ENCODE measurements at places on chromosomes 11 and 22.

GRCh38 chr11:77071671-77072605 is 5.2 kb downstream of the CAPN5 start:
- peak; percentile 10 for DNase-seq

GRCh38 chr11:97739932-97740800 is 1280.6 kb upstream of the CNTN5 start:
- DNase-seq: peak; percentile 94

DNA sequence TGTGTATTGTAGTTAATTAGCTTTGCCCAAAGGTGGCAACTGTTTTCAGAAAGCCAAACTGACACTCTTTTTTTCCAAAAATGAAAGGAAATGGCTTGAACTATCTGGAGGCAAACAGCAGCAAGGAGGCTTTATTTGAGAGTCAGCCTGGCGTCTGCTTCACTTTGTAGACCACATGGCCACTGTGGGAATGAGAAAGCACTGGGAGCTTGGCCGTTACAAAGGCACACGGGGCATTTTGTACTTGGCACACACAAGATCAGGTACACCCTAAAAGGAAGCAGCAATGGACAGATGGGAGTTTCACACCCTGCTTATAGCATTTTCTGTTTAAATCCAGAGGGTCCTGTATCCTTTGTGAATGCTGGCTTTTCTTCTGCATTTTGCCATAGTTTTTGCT is 126.3 kb downstream of the MPPED2 start:
- no peak for DNase-seq

DNA sequence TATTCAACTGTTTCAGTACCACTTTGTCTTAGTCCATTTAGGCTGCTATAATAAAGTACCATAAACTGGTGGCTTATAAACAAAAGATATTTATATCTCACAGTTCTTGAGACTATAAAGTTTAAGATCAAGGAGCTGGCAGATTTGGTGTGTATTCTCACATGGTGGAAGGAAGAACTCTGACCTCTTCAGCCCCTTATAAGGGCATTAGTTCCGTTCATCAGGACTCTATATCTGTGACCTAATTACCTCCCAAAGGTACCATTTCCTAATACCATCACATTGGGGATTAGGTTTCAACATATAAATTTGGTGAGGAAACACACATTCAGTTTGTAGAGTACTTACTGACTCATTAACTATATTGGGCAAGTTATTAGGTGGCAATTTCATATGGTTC is 10.7 kb upstream of the ARL14EP start:
- no peak for DNase-seq

GRCh38 chr22:35575116-35575748 is 34.6 kb downstream of the RASD2 start:
- DNase-seq: no peak

DNA sequence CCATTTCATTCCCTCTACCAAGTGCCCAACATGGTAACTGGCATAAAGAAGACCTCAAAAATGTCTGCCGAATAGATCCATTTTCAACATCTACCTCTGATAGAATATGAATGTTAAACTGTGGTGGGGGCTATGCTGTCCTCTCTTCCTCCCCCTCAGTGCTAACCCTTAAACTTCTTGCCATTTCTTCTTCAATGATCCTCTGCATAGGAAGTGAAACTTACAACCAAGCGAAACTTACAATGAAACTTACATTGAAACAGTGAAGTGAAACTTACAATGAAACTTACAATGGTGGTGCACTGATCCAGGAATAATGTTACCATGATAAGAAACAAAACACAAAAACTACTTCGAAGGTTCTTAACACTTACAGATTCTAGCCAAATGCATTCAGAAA is 4.7 kb downstream of the RTCB start:
- DNase-seq: no peak

DNA sequence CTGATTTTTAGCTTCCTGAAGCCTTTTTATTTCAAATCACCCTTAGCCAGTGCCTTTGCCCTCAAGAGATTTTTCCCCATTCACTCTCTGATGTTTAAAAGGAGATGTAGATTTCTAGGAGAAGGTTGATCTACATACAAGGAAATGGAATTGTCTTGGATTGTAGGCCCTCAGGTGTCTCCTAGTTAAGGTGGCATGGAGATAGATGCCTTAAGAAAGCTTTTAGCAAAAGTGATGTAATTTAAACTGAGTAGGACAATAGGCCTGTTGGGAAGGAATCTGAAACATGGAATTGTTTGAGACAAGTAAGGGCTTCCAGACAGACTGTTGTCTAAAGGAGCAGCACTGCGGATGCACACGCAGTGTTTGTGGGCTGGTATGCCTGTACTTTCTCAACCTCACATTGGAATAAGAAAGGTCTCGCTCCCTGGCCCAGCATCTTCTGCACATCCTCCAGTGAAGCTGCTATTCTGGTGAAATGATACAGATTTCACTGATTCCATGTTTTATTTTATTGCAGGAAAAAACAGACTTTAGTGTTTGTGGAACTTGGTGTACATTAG is 69.8 kb upstream of the SLC25A18 start:
- DNase-seq: no peak

- no peak for DNase-seq
These were observed 14.0 kb upstream of the MTCH2 start for GRCh38 chr11:47656260-47656885.

DNA sequence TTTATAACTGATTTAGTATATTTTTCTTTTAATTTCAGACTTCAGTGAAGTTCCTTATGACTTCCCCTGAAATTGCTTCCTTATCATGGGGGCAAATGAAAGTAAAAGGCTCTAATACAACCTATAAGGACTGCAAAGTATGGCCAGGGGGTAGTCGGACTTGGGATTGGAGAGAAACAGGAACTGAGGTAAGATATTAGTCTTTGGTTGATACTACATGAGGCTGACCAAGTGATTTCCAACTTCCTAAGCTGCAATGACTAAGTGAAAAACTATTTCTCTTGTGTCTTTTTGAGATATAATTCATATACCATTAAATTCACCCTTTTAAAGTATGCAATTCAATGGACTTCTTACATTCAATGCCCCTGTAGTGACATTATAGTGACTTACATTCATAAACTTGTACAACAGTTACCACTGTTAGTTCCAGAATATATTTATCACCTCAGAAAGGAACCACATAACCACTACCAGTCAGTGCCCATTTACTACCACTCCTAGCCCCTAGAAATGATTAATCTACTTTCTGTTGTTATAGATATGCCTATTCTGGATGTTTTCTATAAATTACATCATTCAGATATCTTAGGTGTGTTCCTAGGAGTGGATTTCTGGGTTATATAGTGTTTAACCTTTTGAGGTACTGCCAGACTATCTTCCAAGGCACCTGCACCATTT is 21.6 kb downstream of the AAMDC start:
- DNase-seq: peak; percentile 61

GRCh38 chr11:120797143-120797542 is 226.8 kb upstream of the TBCEL start:
- DNase-seq: no peak

GRCh38 chr11:71542879-71543777 is 5.1 kb upstream of the KRTAP5-9 start:
- no peak for DNase-seq

DNA sequence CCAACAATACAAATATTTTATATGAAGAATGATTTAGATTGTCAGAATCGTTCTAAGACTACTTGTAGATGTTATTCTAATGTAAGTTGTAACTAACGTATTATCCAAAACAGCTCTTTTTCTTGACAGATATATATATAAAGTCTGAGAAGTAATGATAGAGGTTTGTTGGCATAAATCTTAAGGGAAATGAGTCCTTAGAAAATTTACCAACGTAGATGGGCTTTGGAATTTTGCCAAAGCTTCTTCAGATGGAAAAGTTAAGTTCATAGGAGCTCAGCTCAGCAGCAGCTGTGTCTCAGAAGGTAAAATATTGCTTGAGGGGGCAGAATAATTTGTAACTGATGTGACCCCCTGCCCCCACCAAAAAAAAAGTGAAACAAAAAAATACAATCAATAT is 66.7 kb downstream of the BID start:
- DNase-seq: peak; percentile 44

DNA sequence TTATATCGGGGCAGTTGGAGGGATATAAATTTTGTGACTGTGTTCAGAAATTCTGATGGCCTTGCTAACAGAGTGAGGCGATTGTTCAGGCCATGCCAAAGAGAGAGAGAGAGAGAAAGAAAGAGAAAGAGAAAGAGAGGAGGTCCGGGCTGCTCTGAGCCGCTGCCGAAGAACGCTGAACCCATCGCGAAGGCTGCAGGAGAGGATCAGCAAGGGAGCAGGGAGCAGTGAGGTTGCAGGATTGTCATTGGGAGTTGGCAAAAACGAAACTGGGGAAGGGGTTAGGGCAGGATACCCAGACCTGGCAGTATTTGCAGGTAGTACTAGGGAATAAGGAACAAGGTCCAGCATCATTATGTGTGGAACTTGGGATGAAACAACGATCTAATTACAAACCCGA is 537.1 kb downstream of the INSC start:
- no peak for DNase-seq

GRCh38 chr11:119789766-119790407 is 60.9 kb upstream of the NECTIN1 start:
- no peak for DNase-seq

- no peak for DNase-seq
These were observed 134.8 kb downstream of the C11orf58 start for GRCh38 chr11:16873289-16873688.

DNA sequence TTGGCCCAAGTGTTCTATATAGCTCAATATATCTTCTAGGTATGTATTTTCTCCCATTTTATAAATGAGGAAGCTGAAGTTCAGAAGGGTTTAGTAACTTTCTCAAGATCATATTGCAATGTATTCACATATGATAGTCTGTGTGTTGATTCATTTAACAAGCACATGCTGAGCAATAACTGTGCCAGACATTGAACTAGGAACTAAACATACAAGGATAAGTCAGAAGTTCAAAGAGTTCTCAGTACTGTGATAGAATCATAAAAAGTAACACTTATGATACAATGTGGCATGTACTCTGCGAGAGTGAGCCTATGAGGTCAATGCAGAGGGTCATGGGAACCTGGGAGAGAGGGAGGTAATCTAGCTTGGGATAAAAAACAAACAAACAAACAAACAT is 1082.2 kb upstream of the TENM4 start:
- DNase-seq: no peak

DNA sequence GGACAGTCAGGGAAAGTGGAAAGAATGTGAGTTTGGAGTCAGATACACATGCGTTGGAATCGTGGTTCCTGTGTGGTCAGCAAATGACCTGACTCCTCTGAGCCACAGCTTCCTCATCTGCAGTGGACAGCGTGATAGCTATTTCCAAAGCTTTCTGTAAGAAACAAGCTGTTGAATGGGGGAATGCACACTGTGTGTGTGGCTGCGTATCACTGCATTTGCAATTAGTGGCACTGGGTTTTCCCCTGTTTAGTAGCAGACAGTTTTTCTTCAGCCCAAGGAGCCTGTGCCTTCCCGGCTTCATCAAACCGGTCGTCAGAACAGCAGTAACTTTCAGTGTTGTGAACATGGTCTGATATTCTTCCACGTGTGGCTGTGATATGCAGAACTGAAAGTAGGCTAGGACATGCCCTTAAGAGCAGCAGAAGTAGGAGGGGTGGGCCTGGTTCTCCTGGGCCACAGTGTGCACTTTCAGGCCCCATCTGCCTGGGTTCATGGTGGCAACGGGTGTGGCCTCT is 121.5 kb downstream of the RRAS2 start:
- no peak for DNase-seq

DNA sequence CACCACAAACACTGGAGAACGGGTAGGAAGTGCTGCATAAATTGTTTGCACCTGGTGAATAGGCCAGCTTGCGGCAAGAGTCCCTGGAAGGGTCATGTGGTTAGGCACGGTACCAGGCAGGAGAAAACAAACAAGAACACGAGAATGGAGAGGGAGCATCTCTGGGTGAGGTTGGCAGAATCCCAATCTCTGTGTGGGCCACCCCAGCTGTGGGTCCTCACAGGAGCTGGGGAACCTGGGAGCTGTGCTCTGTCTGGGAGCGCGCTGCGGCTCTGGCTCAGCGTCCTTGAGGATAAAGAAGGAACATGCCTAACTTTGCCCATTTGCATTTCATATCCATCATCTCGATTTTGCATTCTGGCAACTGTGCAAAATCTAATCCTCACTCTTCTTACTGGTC is 46.1 kb upstream of the JAM3 start:
- DNase-seq: no peak

DNA sequence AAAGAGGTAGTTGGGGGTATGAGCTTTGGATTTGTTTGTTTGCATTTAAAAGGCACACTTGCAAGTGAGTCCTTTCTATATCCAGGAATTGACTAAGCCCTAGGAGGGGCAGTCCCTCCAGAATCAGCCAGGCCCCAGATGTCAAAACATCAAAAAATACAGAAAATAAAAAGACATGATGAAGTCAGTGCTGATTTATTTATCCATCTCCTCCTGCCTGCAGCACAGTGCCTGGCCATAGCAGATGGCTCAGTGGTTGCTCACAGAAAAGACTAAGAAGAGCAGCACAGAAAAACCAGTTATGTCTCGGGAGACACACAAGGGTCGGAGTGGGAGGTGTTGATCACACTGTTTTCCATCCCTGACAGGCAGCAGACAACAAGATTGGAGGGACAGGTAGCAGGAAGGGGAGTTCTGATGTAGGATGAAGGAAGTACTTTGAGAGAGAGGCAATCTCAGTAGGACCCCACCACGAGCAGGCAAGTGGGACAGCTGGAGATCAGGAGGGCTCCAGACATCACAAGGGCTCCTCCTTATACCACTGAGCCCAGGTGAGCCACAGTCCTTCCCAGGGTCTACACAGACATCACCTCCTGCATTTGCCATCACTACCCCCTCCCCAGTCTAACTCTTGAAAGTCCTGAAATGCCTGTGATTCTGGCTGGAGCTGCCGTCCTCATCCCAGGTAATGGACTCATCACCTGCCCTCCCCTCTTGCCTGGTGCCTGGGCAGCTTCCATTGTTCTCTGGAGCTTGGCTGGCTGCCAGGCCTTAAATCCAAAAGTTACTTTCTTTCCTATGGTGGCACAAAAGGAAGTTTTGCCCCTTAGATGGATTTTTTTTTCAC is 32.3 kb downstream of the TMPRSS5 start:
- DNase-seq: peak; percentile 13

DNA sequence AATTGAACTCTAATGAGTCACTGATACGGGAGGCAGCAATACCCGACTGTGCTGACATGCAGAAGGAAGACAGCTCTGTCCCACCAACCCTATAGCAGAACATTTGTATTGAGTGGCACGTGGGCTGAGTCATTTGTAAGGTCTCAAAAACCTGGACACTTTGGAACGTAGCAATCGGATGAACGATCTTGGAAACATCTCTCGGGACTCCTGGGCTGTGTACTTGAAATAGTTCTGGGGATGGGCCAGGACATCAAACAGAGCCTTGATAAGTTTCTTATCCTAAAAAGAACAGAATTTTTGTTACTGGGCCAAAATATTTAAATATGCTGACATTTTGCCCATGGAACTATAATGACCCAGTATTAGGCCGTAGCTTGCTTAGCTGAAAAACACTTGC is 17.1 kb upstream of the NRIP3 start:
- peak; percentile 6 for DNase-seq

DNA sequence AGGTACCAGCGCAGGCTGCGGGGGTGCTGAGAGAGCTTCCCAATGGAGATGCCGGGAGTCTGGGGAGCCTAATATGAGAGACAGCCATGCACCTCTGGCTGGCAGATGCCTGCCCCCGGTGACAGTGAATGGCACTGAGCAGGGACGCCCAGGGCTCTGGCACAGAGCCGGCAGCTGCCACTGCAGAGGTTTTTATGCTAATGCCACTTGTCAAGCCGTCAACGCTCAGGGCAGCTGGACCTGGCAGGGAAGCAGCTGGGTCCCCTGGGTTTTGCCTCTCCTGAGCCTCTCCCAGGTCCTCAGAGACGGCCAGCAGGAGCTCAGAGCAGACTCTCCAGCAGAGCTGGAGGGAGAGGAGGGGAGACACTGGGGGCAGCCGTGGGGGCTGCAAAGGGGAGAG is 573.6 kb downstream of the BUD13 start:
- no peak for DNase-seq

- DNase-seq: no peak
These were observed 24.7 kb downstream of the TPCN2 start for GRCh38 chr11:69073469-69073868.

Data from cardiac fibroblast (primary cell).